ENCODE measurements at places on chromosomes 4 and X.

DNA sequence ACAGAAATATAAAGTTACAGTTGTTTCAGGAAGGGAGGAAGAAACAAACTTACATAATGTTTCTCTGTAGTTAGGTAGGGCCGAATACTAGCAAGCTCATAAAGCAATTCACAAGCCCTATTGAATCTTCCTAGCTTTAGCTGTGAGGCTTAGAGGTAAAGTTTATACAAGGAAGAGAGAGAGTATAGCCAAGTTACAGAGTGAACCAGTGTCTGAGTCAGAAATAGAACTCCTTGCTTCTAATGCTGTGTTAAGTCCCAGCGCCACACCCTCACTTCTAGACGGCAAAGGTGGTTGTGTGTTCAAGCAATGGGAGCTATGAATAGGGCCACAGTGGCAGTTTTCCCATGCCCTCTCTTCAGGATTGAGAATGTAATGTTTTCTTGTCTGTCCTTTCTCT is 6.1 kb downstream of the LPAR4 start:
- DNase-seq: no peak

DNA sequence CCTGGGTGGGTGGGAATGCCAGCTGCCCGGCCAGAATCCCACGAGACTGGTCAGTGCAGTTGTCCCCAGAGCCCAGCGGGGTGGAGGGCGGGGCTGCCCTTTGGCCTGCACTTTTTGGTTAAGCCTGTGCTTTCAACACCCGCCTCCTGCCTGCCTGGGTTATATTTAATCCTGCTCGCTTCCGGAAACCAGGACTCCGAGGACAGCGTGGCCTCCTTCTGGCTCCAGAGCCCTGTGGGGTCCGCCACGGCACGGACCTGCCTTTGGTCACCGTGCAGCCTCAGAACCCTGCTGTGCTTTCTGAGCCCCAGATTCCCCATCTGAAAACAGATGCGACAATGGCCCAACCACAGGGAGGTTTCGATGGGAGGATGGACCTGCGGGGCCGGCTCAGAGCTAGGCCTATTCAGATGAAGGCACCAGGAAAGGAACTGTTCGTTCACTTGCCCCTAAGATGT is 29.4 kb upstream of the KIAA0232 start:
- no peak for DNase-seq

DNA sequence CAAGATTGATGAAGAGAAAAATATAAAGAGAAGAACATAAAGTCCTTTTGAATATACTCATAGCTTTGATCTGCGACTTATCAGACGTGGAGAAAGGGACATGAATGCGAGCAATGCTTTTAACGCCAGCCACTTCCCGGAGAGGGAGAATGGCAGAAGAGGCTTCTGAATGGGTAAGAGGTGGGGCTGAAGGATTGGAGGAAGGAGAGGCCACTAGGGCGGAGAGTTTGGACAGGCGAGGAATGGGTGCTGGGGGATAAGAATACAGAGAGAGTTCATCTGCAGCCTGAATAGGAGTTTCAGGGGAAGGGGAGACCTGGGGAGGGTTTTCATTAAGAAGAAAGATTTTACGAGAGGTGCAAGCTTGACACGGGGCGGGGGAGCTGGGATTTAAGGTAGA is 2534.9 kb downstream of the PCDH7 start:
- no peak for DNase-seq

DNA sequence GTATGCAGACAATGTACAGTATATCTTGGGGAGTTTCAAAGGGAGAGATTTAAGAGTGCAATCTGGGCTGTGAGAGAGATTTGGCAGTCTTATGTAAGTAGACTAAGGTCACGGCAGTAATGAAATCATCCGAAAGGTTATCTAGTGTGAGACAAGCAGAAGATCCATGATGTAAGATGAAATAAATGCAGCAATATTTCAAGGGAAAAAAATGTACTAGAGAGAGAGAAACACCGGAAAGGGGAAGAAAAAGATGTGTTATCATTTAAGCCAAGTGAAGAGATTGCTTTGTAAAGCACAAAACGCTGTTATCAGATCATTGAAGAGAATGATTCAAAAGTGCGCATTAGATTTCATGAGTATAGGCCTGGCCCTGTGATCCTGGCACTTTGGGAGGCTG is 88.4 kb upstream of the GUCY1A1 start:
- no peak for DNase-seq

GRCh38 chr4:90306810-90307209 is 179.6 kb downstream of the CCSER1 start:
- DNase-seq: no peak

DNA sequence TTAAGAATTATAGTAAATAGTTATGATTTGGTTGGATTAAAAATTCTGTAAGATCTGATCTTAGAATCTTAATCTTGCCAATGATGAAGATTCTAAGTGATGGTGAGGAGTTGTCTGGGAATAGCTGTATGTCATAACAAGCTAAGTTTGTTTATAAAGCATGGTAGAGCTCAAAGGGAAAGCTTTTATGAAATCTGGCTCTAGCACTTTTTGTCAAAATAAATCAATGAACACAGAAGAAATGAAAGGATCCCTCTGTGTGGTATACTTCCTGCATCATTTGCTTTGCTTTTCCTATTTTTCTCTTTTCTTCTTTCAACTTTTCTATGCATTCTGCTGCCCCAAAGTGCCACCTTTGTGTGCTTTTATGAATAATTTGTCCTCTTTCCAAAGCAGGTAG is 193.5 kb upstream of the FAT1 start:
- no peak for DNase-seq

- no peak for DNase-seq
These were observed 131.2 kb upstream of the SMARCAD1 start for GRCh38 chr4:94076498-94076897.

- DNase-seq: peak; percentile 97
These were observed at the start of gene AP1AR for GRCh38 chr4:112231779-112232713. TSS of gene AP1AR (plus strand) at chr4:112231787. CDS start at chr4:112232092, 305 bp downstream.

- DNase-seq: no peak
These were observed 29.6 kb downstream of the AREG start for GRCh38 chr4:74474345-74475090.

DNA sequence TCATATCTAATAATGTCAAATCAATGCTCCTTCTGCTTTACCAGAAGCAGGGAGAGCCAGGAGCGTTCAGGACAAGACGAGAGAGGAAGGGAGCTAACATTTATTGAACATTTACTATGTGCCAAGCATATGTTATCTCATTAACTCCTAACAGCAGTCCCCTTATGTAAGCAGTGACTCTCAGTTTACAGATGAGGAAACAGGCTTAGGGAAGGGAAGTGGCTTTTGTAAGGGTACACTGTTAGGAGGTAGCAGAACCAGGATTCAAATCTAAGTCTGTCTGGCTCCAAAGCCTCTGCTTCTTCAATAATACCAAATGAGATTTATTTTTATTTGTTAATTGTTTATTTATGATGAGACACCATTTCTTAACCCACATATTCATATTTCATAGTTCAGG is 2.6 kb upstream of the STARD8 start:
- no peak for DNase-seq

DNA sequence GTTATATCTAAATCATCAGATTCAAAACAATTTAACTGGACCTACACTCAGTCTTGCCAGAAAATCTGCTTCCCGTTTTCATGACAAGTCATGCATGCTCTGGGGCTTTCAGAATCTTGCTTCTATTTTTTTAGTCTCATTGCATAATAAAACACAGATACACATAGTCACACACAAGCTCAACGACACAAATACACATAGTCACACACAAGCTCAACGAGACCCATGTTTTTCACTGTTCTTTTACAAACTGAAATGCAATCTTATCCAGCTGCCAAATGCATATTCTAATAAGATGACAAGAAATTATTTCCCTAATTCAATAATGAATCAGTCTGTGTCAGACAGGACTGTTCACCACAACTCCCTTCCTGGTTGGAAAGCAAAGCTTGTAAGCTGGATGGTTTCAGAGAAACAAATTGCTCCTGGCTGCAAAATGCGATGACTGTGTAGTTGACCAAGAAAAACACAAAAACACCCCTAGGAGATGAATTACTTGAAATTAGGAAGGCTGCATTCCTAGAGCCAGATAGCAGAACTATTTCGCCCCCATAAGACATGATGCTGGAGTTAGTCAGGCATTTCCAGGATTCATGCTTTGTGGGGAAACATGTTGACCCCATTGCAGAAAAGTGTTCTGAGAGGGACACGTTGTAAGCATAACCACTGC is 208.7 kb downstream of the CHIC2 start:
- no peak for DNase-seq

DNA sequence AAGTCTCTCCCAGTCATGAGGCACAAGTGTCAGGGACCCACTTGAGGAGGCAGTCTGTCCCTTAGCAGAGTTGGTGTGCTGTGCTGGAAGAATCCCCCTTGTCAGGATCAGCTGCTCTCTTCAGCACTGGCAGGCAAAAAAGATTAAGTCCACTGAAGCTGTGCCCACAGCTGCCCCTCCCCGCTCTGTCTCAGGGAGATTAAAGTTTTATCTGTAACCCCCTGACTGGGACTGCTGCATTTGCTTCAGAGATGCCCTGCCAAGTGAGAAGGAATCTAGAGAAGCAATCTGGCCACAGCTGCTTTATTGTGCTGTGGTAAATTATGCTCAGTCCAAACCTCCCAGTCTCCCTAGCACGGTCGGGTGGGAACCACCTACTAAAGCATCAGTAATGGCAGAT is 37.4 kb upstream of the HEPH start:
- DNase-seq: no peak

DNA sequence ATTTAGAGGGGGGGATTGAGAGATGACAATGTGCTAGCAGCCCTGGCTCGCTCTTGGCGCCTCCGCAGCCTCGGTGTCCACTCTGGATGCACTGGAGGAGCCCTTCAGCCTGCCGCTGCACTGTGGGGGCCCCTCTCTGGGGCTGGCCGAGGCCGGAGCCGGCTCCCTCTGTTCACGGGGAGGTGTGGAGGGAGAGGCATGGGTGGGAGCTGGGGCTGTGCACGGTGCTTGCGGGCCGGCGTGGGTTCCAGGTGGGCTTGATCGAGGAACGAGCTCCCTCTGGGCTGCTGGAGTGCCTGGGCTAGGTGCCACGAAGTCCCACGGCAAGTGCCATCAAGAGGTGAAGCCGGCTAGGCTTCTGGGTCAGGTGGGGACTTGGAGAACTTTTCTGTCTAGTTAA is 6.9 kb downstream of the C4orf46 start:
- no peak for DNase-seq

GRCh38 chr4:100651499-100652175 is 133.8 kb upstream of the EMCN start:
- DNase-seq: no peak

DNA sequence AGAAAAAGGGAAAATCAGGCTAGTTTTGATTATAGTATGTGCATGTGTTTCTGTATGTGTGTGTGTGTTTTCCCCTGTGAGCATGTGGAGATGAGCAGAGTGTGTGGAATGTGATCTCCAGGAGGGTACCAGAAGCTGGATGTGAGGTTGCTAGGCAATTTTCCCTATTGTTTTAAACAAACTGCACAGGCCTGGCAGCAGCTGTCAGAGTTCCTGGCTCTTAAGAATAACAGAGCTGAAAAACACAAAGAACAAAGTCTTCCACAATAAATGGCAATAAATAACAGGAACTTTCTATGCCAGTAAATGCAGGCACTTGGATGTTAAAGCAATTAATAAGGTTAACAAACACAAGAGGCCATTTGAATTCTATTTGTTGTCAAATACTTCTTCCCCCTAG is 344.6 kb upstream of the CTSO start:
- DNase-seq: peak; percentile 49

GRCh38 chrX:5957506-5957905 is 271.2 kb downstream of the NLGN4X start:
- no peak for DNase-seq

DNA sequence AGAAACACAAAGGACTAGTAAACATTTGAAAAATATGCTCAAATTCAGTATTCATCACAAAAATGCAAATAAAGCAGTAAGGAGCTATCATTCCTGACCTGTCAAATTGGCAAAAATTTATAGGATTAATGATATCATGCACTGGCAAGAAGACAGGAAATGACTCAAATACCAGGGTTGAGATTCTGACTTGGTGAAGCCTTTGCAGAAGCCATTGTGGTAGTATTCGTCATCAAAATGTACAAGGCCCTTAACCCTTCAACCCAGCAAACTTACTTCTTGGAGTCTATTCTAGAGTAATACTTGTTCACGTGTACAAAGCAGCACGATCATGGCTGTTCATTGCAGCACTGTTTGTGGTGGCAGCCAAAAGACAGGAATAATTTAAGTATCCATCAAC is 132.4 kb downstream of the ENOX2 start:
- DNase-seq: no peak

DNA sequence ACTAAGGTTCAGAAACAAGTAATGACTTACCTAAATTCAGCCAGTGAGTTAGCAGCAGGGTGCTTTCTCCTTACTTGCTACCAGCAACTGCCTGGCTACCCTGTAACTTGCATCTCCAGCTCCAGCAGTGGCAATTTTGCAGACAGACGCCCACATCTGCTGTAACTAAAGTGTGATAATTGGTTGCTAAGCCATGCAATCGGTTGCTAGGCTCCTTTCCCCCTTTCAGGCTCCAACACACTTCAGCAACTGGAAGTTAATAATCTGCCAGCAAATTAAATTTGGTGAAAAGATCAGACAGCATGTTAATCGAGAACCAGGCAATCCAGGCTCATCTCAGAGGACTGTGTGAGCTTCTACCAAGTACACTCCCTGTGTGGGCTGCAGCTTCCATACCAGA is 24.2 kb upstream of the ARHGEF9 start:
- no peak for DNase-seq

GRCh38 chr4:107689912-107690587 is 30.0 kb downstream of the PAPSS1 start:
- no peak for DNase-seq

DNA sequence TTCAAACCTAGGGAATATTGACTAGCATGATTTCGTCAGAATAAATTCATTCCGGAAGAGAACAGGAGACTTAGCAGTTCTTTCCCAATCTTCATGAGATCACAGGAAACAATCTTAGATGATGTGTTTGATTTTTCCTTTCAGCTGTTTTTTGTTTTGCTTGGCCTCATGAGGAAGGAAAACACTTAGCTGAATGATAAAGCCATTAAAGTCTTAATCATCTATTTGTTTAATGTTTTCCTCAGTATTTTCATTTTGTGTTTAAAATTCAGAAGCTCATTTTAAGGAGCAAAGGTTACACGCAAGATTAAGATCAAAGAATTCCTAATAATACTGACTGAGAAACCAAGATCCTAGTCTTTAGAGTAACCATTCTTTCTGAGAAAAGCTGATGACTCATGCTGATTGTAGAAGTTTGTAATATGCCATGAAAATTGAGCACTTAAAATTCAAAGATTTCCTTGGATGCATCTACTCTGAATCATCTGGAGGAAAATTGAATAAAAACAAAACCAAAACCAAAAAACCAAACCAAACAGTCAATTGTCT is 15.4 kb upstream of the TBC1D19 start:
- DNase-seq: no peak

- DNase-seq: no peak
These were observed 41.8 kb upstream of the CEP135 start for GRCh38 chr4:55906989-55907388.

GRCh38 chr4:39642885-39643552 is 4.4 kb upstream of the SMIM14 start:
- DNase-seq: no peak

DNA sequence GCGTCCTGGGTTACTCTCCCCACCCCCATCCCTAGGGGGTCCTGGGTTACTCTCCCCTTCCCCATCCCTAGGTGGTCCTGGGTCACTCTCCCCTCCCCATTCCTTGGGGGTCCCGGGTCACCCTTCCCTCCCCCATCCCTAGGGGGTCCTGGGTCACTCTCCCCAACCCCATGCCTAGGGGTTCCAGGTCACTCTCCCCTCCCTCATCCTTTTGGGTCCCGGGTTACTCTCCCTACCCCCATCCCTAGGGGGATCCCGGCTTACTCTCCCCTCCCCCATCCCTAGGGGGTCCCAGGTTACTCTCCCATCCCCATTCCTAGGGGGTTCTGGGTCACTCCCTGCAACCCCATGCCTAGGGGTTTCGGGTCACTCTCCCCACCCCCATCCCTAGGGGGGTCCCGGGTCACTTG is 1.5 kb downstream of the ASMTL start:
- DNase-seq: no peak

Measured in retina (tissue), 1 donor.